Uterus (tissue), 4 donors: ENCODE measurements at places on chromosomes 2 and 18. TPM values are rescaled to one million over a fixed set of nuclear protein-coding genes. Genes with fewer than 3 reads are reported as not detected.

DNA sequence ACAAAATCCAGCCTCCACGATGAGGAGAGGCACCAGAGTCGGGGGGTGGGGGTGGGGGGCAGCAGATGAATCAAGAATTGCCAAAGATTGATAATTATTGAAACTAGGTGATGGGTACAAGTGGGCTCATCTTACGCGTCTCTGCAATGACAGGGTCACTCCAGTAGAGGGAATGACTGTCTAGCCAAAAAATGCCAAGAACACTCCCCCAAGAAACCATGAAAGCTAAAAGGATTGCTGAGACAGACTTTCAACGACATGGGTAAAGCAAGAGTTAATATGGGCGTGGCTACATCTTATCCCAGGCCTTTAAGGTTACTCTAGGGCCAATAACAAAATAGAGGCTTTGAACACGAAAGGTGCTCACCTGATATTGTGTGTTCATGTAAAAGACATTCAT lies 86.5 kb downstream of the STK39 start:
- no peaks in the 10 kb centered on the region for H3K4me1 ChIP-seq
- no peaks in the 10 kb centered on the region for H3K36me3 ChIP-seq
- H3K27ac ChIP-seq: peak overlapping the region; percentile 66
- DNase-seq: no peak
- no peak overlapping the region for H3K4me3 ChIP-seq

DNA sequence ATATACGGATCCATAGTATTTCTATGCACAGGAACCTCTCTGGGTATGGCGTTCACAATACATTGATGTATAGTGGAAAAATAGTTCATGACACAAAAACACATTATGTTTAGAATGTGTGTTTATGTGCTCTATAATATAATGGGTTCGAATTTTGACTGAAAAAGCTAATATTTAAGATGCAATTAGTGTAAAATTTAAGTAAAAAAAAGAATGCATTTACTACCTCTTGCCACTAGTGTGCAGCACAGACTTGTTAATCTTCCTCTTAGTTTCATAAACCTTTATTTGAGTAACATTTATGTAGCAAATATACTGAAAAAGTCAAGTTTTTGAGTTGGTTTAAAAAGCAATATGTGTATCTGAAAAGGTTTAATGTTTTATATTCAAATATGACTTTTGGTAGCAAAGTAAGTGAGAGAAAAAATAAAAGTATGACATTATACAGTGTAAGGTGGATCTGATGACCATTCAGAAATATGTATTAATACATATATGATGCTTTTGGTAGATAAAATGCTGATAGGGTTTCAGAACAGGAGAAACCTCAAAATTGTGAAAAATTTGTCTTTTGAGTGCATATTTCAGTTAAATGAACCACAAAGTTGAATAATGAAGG lies 49.4 kb downstream of the CCDC102B start:
- H3K36me3 ChIP-seq: no peaks in the 10 kb centered on the region
- H3K4me3 ChIP-seq: no peak overlapping the region
- H3K27me3 ChIP-seq: no peaks in the 10 kb centered on the region
- no peaks in the 10 kb centered on the region for H3K4me1 ChIP-seq
- DNase-seq: no peak
- H3K27ac ChIP-seq: no peak overlapping the region

- H3K27me3 ChIP-seq: no peaks in the 10 kb centered on the region
- no peaks in the 10 kb centered on the region for H3K36me3 ChIP-seq
- H3K27ac ChIP-seq: no peak overlapping the region
- H3K4me3 ChIP-seq: no peak overlapping the region
Measured at GRCh38 chr2:19671916-19672315, 229.9 kb downstream of the TTC32 start.

- H3K36me3 ChIP-seq: no peaks in the 10 kb centered on the region
- no peaks in the 10 kb centered on the region for H3K4me1 ChIP-seq
- no peak for DNase-seq
- H3K27me3 ChIP-seq: no peaks in the 10 kb centered on the region
Measured at GRCh38 chr18:74937291-74937690, 271.6 kb downstream of the PTGR3 start.

- H3K27me3 ChIP-seq: no peaks in the 10 kb centered on the region
- no peak overlapping the region for H3K27ac ChIP-seq
- H3K4me1 ChIP-seq: peaks cover 4% of the 10 kb centered on the region
- H3K36me3 ChIP-seq: no peaks in the 10 kb centered on the region
- DNase-seq: no peak
Measured at GRCh38 chr2:217165547-217165946, 305.7 kb upstream of the TNP1 start.

The HJURP gene
- total RNA-seq: not detected

- H3K27ac ChIP-seq: no peak overlapping the region
- H3K4me3 ChIP-seq: no peak overlapping the region
- no peaks in the 10 kb centered on the region for H3K27me3 ChIP-seq
- no peaks in the 10 kb centered on the region for H3K4me1 ChIP-seq
- H3K36me3 ChIP-seq: no peaks in the 10 kb centered on the region
Measured at GRCh38 chr18:28652654-28653053, 475.7 kb upstream of the CDH2 start.
